GM10248 (cell line): ENCODE measurements at places on chromosomes 3 and 15.

- DNase-seq = no peak
Observed at GRCh38 chr3:190546881-190547510, 33.1 kb downstream of the IL1RAP start.

DNA sequence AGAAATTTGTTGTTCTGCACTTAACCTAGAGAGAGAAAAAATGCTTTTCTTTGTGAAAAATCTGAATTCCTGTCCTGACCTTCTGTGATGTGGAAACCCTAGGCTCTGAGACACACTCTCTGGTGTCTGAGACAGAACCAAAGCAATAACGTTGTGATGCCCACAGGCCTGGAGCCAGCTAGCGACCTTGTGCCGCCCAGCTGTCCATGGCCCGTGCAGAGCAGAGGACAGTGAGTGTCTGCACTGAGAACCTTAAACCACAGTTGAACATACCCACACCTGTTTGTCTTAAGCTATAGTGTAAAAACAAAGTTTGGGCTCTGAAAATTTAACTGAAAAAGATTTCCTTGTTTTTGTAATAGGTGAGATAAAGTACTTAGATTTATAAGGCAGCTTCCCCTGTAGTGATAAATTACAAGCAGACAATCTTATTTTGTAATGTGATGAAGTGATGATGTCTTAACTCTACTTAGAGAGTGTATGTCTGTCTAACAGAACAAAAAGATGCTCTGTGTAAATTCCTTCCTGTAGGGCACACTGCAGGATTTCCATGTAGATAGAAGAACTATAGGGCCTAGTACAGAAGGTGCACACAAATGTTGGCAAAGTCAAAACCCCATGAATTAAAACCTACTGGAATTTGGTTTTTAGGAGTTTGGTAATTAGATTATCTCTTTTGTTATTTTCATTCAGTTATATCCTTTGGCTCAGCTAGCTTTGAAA, 62.7 kb downstream of the SNRK start:
- no peak for DNase-seq

- DNase-seq = no peak
Observed at GRCh38 chr3:53948174-53948573, 56.5 kb upstream of the SELENOK start.

GRCh38 chr3:64717872-64718613, 30.2 kb upstream of the ADAMTS9 start:
- DNase-seq = no peak

DNA sequence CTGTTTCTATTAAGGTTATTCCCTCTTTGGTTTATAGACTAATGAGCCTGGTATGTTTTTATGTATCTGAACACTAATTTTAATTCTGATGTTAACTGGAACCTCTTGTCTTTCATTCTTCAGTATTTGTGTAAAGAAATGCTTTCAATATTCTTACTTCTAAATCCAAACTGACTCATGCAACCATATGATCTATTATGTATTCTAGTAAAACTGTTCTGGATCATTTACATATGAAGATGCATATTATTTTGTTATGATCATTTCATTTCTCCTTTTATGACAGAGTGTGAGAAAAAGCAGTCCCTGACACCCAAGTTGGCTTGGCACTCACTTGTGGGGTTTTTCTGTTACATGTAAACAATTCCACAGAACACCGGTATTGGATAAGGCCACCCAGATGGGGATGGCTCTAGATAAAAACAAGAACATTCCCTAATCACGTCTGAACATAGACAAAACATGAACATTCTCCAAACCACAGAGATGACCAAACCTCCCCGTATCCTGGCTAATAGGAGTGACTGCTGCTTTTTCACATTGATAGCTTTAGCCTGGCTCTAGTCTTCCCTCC, 72.2 kb upstream of the EPHB3 start:
- no peak for DNase-seq

DNA sequence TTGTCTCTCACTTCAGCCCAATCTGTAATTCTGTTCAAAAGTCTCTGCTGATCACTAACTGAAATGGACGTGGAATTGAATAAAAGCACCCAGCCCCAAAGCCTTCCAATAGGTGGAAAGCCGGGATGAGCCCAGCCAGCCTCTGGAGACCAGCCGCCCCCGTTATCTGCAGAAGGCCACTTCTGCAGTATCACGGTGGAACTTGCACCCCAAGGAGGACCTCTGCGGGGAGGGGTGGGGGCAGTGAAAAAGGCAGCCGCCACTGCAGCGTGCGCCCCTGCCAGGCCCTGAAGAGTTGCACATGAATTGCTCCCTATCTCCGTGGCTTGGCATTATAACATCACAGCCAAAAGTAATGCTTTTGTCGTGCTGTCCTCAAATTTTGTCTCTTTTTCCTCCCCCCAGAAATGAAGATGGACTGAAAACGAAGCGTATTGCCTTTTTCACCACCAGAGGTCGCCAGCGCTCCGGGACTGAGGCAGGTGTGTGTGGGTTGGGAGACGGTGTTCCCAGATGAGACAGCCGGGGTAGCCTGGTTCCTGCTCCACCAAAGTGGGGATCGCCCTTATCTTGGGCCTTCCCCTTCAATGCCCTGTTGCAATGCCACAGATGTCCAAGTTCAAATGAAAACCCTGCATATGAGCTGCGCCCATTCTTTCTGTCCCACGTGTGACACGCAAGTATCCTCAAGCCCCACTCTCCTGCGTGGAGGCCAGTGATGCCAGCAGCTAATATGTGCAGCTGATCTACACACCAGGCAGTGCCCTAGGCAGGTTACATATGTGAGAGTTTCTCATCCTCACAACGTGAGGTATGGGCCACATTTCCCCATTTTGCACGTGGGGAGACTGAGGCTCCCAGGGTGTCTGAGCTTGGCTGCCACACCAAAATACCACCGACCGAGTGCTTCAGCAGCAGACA, 96.0 kb downstream of the LRRK1 start:
- DNase-seq = peak; percentile 79

DNA sequence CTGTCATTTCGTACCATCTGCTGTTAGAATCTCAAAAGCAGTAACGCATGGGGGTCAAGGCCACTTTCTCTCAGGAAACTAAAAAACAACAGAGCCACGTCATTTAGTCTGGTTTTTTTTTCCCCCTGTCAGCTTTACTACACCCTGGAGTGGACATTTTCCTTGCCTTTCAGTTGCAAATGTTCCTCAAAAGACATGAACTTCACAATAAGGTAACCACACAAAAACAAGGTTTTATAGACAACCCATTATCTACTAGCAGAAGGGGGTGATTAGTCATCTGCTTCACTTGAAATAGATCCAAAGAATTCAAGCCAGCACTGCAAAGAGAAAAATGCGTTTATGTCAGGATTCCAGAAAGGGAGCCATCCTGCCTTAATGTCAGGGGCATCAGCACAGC, 171.8 kb upstream of the CDIN1 start:
- no peak for DNase-seq

- no peak for DNase-seq
Observed at GRCh38 chr3:155232605-155233004, 60.9 kb downstream of the STRIT1 start.

DNA sequence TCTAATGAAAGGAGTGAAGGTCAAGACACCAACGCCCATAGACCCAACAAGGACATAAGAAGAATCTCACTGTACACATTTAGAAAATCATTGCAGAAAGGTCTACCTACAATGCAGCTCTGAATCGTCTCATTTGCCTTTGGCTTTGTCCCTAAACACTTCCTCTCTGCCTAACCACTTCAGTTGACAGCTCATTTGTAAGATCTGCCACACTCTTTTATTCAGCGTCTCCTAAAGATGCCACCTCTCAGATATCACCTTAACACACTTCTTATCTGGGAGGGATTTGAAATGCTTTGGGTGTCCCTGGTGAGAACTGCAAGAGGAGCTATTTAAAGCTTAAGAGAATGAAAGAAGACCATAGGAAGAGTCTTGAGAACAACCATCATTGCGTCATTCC, 38.7 kb downstream of the RAB27A start:
- DNase-seq = no peak

DNA sequence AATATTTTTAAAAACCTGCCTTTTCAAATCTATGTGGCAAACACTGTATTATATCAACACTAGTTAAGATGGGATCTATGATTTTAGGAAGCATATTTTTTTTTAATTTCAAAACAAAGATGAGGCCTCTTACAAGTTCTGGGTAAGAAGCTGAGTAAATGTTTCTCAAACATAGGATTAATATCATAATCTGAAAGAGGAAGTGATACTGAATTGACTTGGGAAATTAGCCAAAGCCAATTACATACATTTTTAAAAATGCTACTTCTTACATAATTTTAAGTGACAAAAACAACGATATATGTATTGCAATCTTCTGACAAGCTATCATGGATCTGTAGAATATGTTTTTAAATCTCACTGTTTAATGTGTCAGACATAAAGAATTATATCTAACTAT, 135.1 kb upstream of the UBP1 start:
- DNase-seq = peak; percentile 6

- no peak for DNase-seq
Observed at GRCh38 chr3:188134856-188135255, 19.1 kb upstream of the LPP start.

DNA sequence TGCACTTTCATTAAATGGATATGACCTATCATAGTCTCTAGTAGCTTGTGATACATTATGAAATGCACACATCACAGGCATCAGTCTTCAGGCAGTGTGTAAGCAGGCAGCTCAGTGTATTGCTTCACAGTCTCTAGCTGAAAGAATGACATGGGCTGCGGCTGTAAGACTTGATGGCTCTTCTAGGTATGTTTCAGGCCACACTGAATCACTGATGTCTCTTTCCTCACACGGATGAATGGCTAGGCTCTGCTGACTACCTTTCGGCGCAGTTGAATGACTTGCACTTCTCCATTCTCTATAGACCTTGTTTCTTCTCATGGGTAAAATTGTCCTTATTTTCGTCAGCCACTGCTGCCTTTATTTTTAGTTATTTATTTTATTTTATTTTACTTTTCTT, 15.4 kb downstream of the APH1B start:
- DNase-seq = peak; percentile 38

GRCh38 chr15:29651476-29652233, 170.6 kb downstream of the TJP1 start:
- no peak for DNase-seq

DNA sequence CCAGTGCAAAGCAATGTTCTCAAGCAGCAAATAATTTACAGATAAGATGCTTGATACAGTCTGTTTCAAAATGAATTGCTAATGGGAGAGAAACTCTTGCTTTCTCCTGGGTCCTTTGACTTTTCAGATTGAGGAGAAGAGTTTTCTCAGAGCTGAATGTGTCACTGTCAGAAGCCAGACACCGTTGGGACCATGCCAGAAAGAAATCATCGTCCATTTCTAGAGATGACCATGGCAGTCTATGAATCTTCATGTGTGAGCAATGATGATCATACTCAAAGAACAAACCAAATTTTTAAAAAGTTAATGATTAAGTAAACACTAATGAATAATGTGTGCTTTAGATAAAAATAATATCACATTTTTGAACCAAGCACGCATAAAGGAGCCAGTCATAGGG, 77.6 kb downstream of the ZNF385D start:
- DNase-seq = no peak

- DNase-seq = no peak
Observed at GRCh38 chr15:34716111-34716510, 38.7 kb downstream of the GJD2 start.

DNA sequence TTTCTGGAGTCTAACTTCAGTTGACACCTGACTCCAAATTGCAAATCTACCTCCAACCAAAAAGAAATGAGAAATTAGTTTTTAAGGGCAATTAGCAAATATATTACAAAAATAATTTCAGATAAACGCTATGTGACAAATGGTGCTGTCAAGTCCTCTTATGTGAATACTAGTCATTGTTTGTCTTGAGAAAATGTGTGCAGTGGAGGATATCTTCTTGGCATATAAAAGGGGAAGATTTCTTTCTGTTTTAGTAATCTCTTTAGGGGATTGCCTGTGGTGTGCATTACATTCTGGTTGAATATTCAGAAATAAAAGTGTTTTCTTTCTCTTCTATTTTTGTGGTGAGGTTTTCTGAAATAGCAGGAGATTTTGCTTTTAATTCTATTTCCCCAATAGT, 3.0 kb upstream of the GCSAM start:
- DNase-seq = no peak

- no peak for DNase-seq
Observed at GRCh38 chr3:169143506-169143905, 520.0 kb downstream of the MECOM start.

DNA sequence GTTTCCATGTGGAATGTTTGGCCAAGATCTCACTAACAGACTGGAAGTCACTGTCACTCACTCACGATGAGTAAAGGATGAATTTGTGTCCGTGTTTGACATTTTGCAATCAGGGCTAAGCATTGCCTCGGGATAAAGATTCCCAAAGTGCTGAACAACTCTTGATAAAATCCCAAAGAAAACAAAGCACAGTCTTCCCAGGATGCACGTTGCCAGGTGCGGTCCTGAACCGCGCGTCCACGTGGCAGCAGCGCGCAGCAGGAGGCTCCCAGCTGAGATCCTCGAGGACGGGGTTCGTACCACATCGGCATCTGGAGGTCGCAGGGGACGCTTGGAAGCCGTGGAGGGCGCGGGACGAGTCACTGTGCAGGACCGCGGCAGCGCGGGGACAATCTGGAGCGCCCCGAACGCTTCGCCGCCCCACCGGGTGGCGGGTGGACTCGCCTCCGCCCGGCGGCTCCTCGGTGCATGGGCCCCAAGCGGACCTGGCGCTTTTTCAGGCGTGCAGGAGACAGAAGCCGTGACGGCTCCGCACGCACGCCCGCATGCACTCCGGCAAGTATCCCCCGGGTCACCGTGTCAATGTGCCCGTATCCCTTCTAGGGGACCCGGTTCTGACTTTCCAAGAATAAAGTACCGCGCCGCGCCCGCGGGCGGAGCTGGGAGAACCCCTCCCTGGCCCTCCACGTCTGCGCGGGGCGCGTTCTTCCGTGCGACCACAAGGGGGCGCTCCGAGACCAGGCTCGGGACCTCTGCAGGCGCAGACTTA, 17.7 kb downstream of the CPN2 start:
- peak; percentile 87 for DNase-seq

- DNase-seq = peak; percentile 65
Observed at GRCh38 chr15:69760890-69761568, 308.4 kb downstream of the RPLP1 start.

GRCh38 chr3:48505146-48505545, 1.2 kb upstream of the SHISA5 start:
- peak; percentile 8 for DNase-seq

DNA sequence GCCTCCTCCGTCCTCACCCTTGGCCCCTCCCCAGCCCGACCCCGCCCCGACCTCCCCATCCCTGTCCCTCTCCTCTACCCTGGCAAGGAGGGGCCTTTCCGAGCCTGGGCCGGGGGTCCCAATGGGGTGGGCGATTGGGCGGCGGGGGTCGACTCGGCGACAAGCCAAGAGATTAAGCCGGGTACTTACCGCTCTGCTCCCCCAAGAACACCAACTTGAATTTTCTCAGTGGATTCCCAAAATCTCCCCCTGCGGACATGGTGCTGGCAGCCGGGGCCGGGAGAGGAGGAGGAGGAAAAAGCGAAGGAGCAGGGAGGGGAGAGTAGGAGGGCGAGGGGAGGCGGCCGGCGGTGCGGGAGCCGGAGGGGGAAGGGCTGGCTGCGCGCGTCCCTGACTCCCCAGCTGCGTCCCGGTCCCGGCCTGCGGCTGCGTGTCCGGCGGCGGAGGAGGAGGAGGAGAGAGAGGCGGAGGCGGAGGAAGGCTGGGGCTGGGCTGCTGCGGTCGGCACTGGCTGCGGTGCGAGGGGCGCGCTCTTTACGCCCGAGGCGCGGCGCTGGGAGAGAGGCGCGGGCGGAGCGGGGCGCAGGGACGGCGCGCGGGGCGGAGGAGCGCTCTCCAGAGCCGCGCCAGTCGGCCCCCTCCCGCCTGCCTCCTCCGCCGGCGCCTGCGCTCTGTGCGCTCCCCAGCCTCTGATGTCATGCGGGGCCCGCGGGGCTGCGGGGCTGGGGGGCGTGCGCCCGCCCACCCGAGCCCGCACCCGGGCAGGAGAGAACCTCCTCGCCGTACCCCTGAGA, at the start of gene RAB6B:
RAB6B (minus strand) TSS at position 675 of the 794 bp plus-strand sequence; CDS start at position 259, 416 bp downstream.
- DNase-seq = peak; percentile 50

- DNase-seq = no peak
Observed at GRCh38 chr3:67947808-67948508, 293.5 kb upstream of the SUCLG2 start.
